ENCODE measurements at places on chromosomes 12 and 14.

GRCh38 chr12:121717041-121717699 lies 4.6 kb downstream of the TMEM120B start:
- DNase-seq, result peak; percentile 77

GRCh38 chr12:46300910-46301309 lies 32.1 kb upstream of the SLC38A1 start:
- peak; percentile 80 for DNase-seq

GRCh38 chr14:97977651-97978261 lies 1180.6 kb downstream of the VRK1 start:
- no peak for DNase-seq

DNA sequence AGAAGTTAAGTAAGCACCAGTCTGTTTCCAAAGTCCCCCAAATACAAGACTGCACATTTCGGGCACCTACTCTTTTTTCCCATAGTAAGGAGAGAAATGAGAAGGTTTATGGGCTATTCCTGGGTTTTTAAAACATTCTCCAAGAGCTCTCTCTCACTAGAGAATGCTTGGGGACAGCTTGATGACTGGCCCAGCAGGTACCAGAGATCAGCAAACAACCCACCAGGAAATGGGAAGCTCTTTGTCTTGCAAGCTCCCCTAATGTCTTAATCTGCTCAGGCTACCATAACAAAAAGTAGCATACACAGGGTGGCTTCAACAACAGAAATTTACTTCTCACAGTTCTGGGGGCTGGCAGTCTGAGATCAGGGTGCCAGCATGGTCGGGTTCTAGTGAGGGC lies 41.8 kb upstream of the CRY1 start:
- DNase-seq, result no peak

DNA sequence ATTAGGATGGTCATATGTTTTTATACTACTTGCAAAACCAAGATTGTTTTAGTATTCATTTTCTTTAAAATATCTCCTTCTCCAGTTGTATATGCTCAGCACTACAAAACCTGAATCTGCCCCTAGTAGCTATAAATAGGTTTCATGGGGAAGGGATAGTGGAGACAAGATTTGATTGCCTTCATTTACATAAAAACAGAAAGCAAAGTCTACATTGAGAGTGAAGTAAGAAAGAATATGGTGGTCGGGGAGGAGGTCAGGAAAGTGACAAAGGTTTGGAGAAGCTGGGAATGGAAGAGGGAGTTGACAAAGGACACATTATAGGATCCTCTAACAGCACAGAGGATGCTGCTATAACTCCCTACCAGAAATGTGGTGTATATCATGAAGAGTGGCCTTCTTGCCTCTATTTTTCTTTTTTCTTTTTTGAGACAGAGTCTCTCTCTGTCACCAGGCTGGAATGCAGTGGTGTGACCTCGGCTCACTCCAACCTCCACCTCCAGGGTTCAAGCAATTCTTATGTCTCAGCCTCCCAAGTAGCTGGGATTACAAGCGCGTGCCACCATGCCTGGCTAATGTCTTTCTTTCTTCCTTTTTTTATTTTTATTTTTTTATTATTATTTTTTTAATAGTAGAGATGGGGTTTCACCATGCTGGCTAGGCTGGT lies 6.6 kb upstream of the LRP6 start:
- no peak for DNase-seq

Measured in KBM-7 (cell line).